ENCODE measurements at places on chromosomes 12 and 14.
A peak's percentile ranks its signal among the peaks of the same experiment; 100 is the strongest.

DNA sequence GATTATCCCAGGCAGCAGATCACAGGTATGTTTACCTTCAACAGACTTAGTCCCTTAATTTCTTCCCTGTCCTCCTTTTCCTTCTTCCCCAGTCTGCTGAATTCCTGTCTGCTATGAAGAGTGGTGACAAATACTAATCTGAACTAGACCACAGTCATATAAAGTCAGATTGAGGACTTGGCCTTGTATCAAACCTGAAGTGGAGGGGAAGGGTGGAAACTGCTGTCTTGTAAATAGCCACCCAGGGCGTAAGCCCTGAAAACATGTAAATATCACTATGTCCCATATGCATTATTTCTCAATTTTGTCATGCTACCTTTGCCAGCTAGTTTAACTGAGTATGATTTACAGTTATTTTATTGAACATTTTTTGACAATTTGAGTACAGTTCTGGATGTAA is 368.0 kb downstream of the CCDC91 start:
- no peak for DNase-seq

GRCh38 chr14:104869669-104870367 is 4.8 kb downstream of the CEP170B start:
- DNase-seq: no peak

- DNase-seq: no peak
Observed at GRCh38 chr12:1767407-1768090, 52.8 kb upstream of the LRTM2 start.

- no peak for DNase-seq
Observed at GRCh38 chr14:95862243-95862642, 14.4 kb upstream of the TUNAR start.

DNA sequence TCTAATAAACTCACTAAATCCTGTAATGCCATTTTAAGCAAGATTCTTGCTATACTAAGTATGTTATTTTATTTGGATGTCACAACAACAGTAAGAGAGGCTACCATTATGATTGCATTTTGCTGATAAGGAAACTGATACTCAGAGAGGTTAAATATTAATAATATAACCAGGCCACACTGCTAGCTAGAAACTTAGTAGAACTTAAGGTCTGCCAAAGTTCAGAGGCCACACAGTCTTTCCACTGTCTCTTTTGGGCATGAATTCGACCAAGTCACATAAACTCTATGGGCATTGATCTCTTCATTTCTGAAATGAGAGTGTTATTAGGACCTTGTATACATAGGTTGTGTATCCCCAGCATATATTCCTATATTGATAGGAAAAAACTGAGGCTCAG is 147.9 kb downstream of the SYNE2 start:
- no peak for DNase-seq

DNA sequence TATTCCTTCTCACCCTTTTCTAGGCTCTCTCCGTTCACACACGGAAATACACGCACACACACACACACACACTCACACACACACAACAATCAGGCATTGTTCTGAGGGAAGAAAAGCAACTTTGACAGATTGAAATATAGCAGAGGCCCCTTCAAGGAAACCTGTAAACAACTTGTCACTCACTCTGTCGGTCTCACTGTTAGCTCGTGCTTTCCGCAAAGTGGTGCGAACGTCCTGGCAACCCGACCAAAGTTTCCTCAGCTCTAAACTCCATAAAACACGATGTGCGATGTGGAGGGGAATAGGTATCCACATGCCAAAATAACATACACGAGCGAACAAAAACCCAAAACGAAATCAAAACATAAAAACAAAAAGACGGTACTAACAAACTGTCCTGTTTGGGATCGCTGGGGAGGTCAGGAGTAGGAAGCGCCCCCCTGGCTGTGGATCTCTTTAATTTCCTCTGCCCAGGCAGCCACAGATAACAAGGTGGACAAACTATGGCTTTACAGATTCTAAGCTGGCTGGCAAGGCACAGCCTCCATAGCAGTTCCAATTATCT is 822 bp upstream of the SOX5 start:
- no peak for DNase-seq

- no peak for DNase-seq
Observed at GRCh38 chr14:63960926-63961567, 108.2 kb downstream of the SYNE2 start.

DNA sequence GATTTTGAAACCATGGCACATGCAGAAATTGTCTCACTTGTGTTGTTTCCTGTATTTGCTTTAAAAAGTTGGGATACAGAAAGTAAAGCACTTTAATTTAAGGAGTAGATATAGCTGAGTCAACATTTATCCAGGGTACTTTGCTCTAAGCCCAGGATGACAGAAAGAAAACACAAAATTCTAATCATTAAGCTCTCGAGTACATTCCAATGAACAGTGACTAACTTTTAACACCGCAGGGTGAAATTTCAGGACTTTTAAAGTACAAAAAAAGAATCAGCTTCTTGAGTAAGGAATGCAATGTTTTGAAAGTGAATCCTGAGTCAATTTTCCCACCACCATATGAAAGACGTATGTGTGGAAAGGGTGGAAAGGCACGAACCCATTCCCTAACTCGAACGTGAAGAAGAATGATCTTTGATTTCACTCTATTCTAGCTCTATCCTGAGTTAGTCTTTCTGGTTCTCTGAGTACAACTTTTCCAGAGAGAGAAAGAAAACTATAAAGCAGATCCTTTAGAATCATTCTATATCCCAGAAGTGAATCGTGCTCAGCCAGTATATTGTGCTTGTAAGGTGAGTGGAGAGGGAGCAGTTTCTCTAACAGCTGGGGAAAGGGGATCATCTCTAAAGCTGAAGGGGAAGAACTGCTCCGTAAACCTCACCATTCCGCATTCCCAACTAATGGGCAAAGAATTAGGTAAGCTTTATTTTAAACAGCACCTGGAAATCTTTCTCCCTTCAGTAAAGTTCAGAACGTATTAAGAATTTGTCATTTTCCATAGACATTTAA is 779.0 kb upstream of the FLRT2 start:
- DNase-seq: no peak

- no peak for DNase-seq
Observed at GRCh38 chr12:21775133-21775820, 771 bp upstream of the KCNJ8 start.

GRCh38 chr12:105834496-105834895 is 304.3 kb downstream of the NUAK1 start:
- DNase-seq: no peak

- no peak for DNase-seq
Observed at GRCh38 chr12:44314007-44314500, 478.2 kb downstream of the TMEM117 start.

DNA sequence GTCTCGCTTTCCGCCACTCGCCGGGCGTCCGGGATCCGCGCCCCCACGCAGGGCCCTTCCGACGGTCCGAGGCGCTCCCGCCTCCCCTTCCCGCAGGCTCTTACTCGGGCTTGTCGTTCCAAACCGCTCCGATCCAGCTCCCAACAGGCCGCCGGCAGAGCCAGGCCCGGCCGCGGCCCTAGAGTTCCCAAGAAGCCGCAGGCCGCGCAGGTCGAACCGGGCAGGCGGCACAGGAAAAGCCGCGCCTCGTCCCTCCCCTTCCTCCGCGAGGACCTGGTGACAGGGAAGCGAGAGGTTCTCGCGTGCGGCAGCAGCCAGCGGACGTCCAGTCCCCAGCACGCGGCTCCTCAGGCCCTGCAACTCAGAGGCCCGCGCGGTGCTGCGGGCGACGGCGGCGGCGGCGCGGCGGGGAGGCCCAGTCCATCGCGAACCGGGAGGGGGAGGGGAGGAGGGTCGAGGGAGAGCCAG is 272 bp downstream of the HECTD1 start:
- no peak for DNase-seq

DNA sequence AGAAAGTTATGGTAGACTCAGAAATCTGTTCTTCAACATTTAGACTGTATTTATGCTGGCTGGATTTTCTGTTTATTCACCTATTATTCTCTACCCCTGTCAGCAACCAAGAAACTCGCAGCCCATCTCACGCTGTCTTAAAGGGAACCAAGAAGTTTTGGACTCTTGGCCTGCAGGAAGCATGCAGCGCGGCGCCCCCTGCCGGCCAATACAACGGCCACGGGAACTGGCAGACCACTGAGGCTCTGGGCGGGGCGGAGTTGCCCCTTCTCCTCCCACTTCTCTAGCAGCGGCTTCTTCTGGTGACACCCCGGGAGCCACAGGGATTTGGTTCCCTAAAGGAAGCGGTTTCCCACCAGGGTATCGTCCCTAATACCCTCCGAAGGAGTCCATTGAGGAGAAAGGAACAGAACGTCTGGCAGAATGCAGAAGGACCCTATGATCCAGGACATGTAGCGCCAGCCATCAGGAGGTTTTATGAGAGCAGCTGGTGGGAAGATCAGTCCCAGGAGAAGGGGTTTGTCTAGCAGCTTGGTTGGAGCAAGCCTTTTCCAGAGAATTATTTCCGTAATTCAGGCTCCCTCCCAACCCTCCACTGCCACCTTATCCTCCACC is 21.0 kb upstream of the RNASE2 start:
- peak; percentile 1 for DNase-seq

- no peak for DNase-seq
Observed at GRCh38 chr14:67883717-67884116, 64.1 kb downstream of the RAD51B start.

- DNase-seq: no peak
Observed at GRCh38 chr12:30880813-30881212, 45.7 kb upstream of the TSPAN11 start.

DNA sequence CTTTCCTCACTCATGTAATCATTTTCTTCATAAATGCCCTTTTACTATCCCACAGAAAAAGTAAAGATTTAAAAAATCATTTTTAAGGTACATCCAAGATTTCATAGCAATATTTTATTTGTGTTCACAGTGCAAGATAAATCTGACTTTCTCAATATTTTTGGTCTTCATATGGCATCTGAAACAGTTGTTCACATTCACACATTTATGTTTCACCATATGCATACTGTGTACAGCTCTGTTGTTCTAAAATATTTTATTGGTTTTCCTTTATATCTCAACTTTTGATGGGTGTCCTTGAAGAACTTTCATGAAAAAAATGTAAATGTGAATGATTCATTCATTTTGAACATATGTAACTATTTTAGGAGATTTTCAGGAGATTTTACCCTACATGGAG is 348.7 kb downstream of the SNAPC1 start:
- no peak for DNase-seq

GRCh38 chr14:97413022-97413539 is 615.9 kb downstream of the VRK1 start:
- DNase-seq: no peak

DNA sequence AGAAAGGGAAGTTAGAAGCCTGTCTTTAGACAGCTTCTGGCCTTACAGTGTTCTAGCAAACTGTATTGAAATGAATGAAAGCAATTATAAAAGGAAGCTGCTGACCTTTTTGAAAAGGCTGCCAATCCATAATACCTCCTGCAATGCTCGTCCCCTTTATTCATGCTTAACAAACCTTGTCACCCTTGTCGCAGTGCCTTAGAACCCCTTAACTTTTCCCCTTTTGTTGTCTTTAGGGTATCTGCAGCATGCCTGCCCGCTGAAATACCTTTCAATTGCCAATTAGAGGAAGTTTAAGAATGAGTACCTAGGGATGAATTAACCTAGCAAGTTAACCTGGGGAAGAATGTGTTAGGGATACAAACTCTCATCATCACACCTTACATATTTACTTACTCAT is 731.2 kb downstream of the RERGL start:
- no peak for DNase-seq

GRCh38 chr12:80702889-80703805 is 4.3 kb upstream of the MYF6 start:
- no peak for DNase-seq

DNA sequence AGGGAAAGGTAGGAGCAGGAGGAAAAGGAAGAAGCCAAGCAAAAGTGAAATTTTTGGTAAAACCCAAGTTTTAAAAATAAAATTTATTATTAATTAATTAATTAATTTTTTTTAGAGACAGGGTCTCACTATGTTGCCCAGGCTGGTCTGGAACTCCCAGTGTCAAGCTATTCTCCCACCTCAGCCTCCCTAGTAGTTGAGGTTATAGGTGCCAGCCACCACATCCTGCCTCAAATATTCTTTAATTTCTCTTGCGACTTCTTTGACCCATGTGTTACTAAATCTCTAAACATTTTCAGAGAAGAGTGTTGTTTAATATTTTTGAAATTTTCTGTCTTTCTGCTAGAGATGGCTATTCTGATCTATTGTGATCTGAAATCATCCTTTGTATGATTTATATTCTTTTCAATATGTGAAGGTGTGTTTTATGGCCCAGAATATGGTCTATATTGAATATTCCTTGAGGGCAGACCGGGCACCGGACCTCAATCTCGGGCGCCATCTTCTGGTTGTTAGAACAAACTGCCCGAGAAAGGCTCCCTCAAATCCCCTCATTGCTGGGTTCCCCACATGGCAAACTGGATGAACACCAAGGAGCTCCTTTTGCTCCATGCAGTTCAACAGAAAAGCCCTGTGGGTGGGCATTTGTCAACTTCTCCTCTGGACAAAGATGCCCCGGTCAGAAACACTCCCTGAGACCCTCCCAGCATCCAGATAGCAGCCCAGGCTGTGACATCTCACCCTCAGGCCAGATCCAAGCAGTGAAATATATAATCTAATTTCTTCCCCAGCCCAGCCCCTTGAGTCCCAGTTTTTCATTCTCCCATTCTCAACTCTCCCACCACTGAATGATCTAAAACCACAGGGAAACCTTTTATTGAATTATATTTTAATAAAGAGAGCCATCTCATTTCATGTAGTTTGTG is 110.5 kb downstream of the ASCL4 start:
- DNase-seq: peak; percentile 35

DNA sequence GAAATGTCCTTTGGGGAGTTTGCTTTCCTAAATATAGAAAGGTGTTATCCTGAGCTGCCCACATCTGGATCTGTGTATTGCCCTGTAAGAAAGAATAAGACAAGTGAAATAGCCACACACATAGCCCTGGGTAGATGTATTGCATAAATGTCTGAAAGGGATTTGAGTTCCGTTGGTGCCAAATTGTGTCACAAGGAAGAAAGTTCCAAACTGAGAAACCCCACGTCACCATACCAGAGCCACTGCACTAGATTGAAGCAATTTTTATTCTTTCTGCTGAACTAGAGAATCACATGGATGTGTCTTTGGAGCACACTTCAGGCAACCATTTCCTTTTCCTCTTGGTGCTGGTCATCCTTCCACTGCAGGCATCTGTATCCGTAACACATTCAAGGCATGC is 5.0 kb downstream of the RNASE9 start:
- DNase-seq: no peak

DNA sequence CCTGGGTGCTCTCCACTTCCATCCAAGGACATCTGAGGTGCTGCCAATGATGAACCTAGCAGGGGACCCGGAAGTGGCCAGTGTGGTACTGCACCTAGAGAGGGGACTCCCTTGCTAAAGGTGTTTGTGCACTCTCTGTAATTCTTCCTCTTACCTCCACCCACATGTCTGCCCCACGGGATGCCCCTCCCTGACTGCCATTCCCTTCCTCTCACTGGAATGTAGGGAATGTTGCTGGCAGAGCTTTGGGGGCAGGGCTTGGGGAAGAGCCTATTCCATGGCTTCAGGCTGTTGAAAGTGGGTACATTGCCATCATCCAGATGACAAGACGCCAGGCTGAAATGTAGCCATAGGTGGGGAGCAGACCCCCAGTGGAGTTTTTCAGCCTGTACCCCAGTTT is 153.2 kb downstream of the SMOC1 start:
- no peak for DNase-seq

GRCh38 chr12:116861320-116861719 is 19.9 kb downstream of the HRK start:
- DNase-seq: no peak

GRCh38 chr12:14743061-14743460 is 46.7 kb upstream of the GUCY2C start:
- DNase-seq: no peak

- DNase-seq: no peak
Observed at GRCh38 chr14:84420221-84420620, 1109.7 kb upstream of the FLRT2 start.

- no peak for DNase-seq
Observed at GRCh38 chr12:19053218-19053617, 76.3 kb upstream of the PLEKHA5 start.
